Mammary epithelial cell (primary cell): ENCODE measurements at places on chromosomes 7 and 10.

DNA sequence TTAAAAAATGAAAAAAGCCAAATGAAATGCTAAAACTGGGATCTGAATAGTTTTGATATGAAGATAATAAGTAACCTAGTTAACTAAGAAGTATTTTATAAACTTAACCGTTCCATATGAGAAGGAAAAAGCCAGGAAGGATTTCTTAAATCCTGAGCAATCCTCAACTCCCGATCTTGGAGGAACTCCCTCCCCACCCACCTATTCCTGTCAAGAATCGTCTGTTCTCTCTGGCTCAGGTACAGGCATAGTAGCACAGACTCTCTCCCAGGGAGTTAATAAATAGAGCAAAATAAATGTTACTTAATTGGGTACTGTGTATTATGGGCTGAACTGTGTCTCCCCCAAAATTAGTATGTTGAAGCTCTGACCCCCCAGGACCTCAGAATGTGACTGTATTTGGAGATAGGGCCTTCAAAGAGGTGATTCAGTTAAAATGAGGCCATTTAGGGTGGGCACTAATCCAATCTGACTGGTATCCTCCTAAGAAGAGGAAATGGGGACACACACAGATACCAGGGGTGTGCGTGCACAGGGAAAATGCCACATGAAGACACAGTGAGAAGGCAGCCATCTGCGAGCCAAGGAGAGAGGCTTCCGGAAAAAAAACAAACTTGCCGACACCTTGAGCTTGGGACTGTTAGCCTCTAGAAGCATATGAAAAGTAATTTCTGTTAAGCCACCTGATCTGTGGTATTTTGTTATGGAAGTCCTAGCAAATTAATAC is 28.7 kb downstream of the PUS7 start:
- DNase-seq = no peak

DNA sequence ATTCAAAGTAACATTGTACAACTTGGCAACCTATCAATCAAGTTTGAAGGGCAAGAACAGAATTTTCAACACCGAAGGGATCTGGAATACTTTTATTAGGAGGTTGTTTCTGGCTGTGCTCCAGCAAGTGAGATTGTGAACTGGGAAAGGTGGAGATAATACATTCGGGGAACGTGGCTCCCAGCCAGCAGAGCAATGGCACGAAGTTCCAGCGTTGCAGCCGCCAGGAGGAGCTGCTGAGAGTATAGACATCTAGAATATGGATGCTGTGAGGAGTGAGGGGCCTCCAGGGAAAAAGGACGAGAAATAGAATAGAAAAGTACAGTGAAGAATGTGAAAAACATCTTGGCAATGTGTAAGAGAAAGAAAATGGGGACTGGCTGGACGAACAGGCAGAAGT is 69.5 kb downstream of the TCERG1L start:
- DNase-seq = no peak

DNA sequence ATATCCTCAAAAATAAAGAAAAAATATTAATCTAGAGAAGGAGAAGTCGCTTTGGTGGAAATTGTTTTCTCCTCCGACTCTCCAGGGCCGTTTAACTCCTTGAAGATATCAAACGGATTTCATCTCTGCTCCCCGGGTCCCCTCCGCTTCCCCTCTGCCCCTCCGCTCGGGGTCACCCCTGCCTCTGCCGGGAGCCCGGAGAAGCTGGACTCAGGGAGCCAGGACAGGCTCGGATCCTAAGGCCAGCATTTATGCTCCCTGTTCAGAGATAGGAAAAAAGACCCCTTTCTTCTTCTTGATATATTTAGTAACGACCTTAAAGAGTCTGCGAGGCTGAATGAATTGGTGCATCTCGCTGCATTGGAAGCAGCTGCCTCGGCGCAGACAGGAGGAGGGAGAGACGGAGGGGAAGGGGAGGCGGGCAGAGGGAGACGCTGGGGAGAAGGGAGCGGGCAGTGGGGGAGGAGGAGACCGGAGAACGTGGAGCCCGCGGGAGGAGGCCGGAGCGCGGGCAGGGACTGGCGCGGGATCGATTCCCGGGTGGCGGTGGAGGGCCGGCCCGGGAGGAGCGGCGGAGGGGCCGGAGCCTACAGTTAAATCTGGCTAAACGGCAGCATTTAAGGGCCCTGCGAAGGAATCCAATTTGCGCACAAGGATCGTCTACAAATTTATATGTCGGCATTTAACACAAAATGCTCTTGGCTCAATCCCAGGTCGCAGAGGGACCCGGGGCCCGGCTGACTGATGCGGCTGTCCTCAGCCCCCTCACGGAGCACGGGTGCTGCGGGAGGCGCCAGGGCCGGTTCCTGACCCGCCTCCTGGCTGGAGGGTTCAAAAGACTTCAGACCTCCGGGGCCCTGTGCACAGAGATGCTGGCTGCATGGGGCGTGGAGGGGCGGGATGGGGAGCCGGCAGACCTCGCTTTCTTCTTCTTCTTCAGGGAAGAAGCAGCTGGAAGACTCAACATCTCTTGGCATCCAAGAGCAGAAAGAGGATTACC is 55.6 kb downstream of the CRTAC1 start:
- no peak for DNase-seq

GRCh38 chr10:58424176-58424575 is 39.0 kb downstream of the TFAM start:
- no peak for DNase-seq
